ENCODE measurements at places on chromosomes 2 and 18.

DNA sequence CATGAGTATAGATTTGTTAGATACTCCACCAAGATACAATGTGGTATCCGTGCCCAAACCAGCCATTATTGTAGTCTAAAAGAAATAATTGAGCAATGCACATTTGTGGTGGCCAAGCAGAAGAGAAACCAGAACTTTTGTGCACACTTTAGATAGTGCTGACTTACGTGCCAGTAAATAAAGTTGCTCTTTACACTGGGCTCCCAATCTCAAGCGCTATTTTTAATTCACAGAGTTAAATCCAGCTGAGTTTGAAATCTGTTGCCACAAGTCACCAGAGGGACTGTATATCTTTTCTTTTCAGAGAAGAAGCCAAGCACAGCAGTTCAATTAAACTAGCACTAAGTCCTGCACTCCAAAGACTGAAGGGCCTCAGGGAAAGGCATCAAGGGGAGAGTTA, 680.4 kb downstream of the TDRD15 start:
- DNase-seq = no peak

- no peak for DNase-seq
Measured at GRCh38 chr2:70009762-70010575, 48.5 kb upstream of the ASPRV1 start.

GRCh38 chr2:238574490-238575271, 148.0 kb downstream of the ASB1 start:
- no peak for DNase-seq

GRCh38 chr18:5747678-5748077, 147.6 kb downstream of the TMEM200C start:
- no peak for DNase-seq

DNA sequence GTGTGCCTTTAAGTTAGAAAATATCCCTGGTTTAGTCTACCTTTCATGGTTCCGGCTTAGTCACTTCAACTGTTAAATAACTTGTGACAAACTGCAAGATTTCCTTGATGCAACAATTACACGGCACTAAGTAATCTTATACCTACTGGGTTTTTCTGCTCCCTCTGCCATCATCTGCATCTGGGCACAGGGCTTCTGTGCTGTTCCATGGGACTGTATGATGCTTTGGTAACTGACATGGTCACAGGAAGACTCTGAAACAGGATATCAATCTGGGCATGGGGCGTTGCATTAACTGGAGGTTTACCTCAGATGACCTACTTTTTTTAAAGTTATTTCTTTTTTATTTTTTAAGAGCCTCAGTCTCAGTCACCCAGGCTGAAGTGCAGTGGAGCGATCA, 365.4 kb downstream of the SS18 start:
- no peak for DNase-seq

DNA sequence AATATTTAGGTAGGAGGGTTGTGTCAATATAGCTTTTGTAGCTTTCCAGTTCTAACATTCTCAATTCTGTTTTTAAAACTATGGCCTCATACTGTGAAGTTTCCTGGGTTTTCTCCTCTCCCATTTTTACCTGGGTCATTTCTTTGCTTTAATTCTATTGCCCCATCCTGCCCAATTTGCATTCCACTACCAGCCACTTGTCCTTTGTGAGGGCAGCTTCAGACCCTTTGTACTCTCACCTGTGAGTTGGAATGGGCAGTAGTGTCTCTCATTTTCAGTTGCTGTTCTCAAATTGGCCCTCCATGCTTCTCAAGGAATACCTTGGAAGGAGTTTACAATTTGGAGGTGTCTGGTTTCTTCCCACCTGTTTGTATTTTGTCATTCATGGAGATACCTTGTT, 108.4 kb downstream of the CAMKMT start:
- DNase-seq = no peak

DNA sequence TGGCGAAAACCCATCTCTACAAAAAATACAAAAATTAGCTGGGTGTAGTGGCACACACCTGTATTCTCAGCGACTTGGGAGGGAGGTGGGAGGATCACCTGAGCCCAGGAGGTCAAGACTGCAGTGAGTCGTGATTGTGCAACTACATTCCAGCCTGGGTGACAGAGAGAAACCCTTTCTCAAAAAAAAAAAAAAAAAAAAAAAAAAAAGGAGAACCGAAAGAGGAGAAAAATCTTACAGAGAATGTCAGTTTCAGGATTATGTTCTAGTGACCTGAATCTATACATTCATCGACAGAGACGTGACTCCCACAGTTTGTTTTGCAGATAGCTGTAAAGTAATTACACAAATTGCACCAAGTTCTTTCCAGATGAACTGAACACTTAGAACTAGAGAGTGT, 187.8 kb downstream of the FTCDNL1 start:
- no peak for DNase-seq

DNA sequence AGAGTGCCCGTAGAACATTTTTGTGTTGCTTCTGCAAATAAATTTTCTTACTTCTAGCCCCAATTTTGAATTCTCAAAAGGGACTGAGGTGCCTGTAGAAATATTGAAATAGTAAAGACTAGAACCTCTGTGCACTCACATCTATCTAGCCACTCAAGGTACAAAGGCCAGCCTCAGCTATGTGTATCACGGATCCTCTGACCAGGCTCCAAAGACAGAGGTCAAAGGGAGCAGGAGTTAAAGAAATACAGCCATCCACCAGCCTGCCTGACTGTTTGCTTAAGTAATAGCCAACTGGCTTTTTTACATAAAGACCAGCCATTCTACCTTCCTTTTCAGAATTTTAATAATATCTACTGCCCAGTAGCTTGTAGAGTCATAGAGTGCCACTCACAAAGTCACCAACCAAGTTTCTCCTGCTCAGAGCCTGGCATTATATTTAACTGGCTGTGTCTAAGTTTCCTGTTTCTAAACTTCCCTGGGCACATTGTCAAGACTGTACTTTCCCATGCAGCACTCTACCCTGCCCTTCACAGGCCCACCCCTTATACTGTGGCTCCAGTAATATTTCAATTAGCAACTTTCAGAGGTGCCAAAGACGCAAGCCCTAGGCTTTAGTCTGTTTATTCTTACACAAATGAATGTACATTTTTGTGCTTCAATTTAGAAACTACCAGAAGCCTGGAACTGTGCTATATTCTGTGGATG, 338.3 kb upstream of the NT5C1B start:
- no peak for DNase-seq

- peak; percentile 32 for DNase-seq
Measured at GRCh38 chr2:37196320-37197195, at the start of gene CEBPZOS. TSS of gene CEBPZOS (plus strand) at chr2:37196496. CDS start at chr2:37199705, 3,209 bp downstream.

DNA sequence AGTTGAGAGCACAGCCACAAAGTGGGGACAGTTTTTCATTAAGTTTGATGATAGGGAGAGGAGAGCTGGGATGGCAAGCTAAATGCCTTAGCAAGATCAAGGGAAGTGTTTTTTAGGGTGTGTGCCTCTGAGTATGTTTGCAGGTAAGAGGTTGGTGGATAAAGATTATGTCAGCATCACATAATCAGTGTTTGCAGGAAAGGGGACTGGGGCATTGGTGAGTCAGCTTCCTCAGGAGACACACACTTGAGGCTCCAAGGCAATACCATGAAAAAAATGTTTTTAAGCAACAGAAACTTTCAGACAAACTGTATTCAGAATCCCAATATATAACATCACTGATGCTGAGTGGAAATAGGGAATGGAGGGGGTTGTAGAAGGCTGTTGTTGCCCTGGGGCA, 25.4 kb upstream of the DTNB start:
- DNase-seq = no peak

- no peak for DNase-seq
Measured at GRCh38 chr2:83234246-83234645, 1224.8 kb downstream of the SUCLG1 start.

GRCh38 chr18:40911582-40912254, 1043.3 kb upstream of the PIK3C3 start:
- DNase-seq = no peak

All from NCI-H1930 (cell line).